Head of caudate nucleus (tissue), 42 donors: ENCODE measurements at places on chromosomes 12 and 14.

DNA sequence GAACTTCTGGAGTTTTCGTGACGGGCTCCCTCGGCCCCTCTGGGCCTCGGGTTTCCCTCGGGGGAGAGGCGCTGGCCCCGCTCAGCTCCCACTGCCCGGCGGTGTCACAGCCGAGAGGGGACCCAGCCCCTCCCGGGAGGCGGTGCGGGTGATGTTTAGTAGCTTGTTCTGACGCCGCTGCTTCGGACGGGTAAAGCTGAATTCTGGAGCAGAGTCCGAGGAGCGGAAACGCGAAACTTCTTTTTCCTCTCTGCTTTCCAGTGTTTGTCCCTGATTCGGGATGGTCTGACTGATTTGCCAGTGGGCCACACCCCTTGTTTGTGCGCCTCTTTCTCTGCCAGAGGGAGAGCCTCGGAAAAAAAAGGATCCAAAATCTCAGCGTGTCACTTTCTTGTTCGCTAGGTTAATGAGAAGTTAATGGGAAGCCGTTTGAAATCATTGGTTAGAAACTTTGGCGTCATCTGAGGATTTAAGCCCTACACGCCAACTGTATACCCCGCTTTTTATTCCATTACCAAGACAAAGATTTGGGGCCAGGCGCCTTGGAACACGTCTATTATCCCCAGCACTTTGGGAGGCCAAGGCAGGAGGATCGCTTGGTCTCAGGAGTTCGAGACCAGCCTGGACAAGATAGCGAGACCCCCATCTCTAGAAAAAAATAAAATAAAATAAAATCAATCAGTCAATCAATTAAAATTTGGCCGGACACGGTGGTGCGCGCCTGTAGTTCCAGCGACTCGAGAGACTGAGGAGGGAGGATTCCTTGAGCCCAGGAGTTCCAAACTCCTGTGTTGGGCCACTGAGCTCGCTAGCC, 756 bp downstream of the TULP3 start:
- DNase-seq = peak; percentile 57

- DNase-seq = peak; percentile 61
Observed at GRCh38 chr12:55931780-55932550, 1.0 kb downstream of the DGKA start.

DNA sequence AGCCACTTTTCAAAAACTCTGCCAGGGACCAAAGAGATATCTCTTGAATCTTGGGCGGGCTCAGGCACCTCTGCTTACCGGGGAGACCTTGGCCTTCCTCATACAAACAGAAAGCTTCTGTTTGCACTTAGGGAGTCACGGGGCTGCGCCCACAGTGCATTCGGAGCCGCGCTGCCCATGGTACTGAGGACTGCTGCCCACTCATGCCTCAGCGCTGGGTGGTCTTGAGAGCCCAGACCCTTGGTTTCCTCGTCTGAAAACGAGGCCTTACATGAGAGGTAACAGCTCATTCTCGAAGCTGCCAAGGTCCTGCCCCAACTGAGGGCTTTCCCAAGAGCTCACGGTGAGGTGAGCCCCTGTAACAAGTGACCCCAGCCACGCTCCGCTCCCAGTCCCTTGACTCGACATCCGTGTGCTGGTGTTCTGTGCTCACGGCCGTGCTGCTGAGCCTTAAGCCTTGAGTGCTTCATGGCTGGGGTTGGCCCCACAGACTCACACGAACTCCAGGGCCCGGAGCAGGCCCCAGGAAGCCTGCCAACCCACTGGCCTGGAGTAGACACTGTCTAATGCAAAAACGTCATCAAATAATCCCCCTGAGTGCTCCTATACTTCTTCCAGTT, 47.4 kb upstream of the GPR68 start:
- no peak for DNase-seq

DNA sequence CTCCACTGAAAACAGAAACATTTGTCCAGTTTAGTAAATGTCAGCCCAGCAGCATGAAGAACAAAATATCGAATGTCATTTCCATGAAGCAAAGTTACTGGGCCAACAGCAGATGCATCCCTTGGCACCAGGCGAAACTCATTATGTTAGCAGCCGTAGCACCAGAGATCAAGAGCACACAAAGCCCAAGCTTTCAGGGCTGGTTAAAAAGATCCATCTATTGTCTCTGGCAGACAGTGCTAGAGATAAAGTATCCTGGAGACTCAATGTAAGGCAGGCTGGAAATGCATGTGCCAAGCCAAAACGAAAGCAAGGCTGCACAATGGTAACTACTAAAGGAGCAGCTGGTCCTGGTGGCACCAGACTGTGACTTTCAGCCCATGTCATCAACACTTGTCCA, 120.3 kb upstream of the PLEKHG7 start:
- DNase-seq = no peak

- no peak for DNase-seq
Observed at GRCh38 chr14:26622611-26623010, 24.8 kb upstream of the NOVA1 start.

DNA sequence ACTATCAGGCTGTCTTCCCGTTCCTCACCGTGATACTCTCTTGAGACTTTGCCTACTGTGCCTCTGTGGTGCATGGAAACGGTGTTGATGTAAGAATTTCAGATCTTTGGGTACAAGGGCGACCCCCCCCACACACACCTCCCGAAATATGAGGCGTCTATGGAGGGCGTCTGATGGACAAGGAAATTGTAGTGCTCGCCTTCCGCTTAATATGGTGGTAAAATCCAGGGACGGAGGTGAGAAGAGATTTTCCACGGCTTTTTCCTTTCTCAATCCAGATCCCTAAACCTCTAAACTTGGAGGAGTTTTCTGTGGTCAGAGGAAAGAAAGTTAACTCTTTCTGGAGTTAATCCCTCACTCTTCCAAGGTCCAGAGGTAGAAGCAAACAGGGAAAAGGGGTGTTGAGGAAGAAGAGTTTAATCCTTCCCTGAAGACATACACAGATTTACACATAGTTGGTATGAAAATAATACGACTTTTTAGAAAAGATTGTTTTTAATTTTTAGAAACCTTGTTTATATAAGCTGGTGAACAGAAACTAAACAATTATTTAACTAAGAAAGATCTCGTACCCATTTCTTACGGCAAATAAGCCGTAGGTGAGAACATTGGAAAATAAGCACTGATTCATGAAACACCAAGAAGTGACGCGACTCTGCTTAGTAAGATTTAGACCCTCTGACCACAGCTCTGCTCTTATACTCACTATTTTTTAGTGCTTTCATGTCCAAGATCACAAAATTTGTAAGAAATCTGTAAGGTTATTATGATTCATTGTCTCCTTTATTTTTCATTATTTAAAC, 23.1 kb upstream of the RNASE12 start:
- DNase-seq = no peak

DNA sequence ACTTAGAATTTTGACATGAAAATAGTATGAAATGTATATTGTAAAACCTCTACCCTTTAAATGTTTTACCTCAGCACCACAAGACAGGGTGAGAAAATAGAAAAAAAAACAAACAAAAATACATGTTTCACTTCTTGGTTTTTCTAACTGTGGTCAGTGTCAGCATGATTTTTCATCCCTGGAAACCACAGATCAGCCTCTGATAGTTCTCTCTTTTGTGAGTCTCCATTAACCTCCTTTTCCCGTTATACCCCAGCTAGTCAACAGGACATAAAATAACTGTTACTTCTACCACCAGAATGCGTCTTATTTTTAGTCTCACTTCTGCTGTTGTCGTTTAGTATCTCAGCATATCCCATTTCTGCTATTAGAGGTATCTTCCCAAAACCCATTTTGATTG, 48.3 kb upstream of the KCNMB4 start:
- DNase-seq = no peak

DNA sequence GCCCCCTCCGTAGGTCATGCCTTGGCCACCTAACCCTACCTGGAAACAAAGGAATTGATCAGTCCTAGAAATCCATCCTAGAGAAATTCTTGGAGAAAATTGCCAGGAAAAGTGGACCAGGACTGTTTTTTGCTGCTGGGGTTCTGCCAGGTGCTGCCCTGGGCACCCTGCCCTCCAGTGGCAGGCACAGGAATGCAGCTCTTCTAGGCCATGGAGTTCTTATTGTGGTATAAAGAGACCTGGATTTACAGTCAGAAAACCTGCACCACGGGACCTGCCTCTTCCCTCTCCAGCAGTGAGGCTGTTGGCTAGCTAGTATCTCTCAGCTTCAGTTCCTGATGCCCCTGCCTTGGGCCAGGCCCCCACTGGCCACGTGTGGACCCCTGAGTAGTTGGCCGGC, 59.7 kb downstream of the SLC24A4 start:
- no peak for DNase-seq

- DNase-seq = no peak
Observed at GRCh38 chr14:96309133-96309895, 53.3 kb downstream of the BDKRB1 start.

- DNase-seq = no peak
Observed at GRCh38 chr14:105155681-105156413, 12.7 kb downstream of the JAG2 start.

GRCh38 chr12:5344131-5344530, 87.8 kb upstream of the NTF3 start:
- DNase-seq = no peak

DNA sequence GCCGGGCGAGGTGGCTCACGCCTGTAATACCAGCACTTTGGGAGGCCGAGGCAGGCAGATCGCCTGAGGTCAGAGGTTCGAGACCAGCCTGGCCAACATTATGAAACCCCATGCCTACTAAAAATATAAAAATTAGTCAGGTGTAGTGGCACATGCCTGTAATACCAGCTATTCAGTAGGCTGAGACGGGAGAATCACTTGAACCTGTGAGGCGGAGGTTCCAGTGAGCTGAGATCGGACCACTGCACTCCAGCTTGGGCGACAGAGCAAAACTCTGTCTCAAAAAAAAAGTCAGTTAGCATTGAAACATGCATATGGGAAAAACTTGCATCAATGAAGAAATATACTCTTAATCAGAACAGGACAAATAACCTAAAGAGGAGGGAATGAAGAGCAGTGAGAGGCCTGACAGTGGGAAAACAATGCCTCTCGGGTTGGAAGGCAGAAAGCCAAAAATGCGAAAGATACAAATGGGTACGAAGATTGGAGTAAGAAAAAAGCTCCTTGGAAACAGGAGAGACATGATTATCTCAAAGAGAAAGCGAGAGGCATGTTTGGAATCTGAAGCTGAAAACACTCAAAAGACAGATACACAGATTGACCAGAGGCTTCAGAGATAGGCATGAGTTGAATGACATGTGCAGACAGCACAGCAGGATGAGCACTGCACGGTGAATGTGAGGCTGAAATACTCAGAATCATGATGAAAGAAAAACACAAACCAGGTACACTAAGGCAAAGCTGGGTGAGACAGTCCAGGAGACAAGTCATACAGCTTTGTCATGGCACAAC, 30.6 kb downstream of the RESF1 start:
- no peak for DNase-seq

DNA sequence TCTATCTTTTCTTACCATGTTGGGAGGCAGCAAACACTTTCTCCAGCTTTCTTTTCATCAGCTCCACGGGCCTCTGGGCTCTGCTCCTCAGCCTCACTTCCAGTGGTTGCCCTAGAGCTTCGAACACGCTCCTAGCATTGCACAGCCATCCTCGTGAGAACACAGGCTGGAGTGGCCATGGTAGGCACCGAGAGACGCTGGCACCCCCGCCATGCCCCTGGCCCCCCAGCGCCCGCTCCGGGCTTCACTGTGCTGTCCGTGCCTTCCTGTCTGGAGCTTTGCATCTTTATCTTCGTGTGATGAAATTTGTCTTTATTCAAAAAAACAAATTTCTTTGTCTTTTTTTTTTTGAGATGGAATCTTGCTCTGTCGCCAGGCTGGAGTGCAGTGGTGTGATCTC, 352.2 kb downstream of the TMEM121 start:
- peak; percentile 3 for DNase-seq

GRCh38 chr12:131202592-131203378, 249.1 kb downstream of the ADGRD1 start:
- DNase-seq = no peak

GRCh38 chr12:59578254-59578653, 17.6 kb upstream of the SLC16A7 start:
- DNase-seq = no peak

GRCh38 chr14:67077921-67078320, 111.3 kb upstream of the GARIN2 start:
- DNase-seq = no peak

GRCh38 chr12:8466241-8466640, 10.5 kb downstream of the CLEC6A start:
- DNase-seq = no peak

GRCh38 chr12:47636908-47637780, 68.7 kb downstream of the RPAP3 start:
- no peak for DNase-seq

DNA sequence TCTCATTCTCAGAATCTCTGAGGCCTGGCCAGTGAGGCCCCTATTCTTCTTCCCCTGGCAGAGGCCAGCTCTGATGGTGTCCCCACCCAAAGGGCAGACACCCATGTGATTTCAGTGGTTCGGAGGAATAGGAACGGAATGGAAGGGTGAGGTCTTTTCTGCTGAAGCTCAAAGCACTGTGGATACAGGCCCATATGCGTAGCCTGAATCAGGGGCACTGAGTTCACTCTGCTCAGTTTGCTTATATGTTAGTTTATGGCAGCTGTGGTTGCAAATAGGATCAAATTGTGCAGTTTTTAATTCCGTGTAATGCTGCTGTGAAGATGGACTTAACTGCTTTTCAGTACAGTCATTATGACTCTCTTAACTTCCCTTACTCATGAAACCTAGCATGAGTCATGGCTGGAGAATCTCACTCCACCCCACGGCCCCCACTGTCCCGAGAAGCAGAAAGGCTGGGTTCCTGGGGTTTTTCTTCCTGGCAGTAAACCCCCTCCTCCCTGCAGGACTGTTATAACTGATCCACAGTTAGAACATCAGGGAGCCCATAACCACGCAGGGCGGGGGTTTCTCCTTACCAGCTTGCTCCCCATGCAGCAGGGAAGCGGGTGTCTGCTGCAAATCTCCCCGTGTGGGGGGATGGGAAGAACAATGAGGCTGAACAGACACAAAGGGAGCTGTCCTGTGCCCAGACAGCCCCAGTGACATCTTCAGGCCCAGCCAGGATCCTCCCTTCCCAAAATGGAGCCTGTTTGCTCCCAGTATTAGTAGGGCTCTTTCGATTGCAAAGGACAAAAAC, 122.7 kb downstream of the SLC38A6 start:
- no peak for DNase-seq

GRCh38 chr12:19412844-19413243, 26.4 kb upstream of the AEBP2 start:
- DNase-seq = no peak

GRCh38 chr12:38919191-38919590, 13.8 kb upstream of the CPNE8 start:
- DNase-seq = peak; percentile 17

- DNase-seq = no peak
Observed at GRCh38 chr12:54439521-54440255, 20.6 kb upstream of the ITGA5 start.

DNA sequence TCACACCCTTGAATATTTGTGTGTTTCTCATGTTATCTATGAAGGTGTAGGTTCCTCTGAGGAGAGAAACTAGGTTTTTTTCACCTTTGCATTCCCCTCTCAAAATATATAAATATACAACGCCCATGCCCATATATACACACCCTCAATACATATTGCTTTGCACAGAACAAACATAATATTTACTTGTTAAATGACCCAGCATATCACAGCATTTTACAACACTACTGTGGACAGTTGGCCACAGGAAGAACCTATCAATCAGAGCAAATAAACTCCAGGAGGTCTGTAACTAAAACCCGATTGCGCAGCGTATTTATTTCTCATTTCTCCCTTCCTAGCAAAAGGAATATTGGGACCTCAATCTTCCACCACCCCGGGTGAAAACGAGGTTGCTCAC, 196.0 kb downstream of the SLC5A8 start:
- no peak for DNase-seq
